ENCODE measurements at places on chromosomes 2 and 18.

- no peak for DNase-seq
Measured at GRCh38 chr2:98773907-98774306, 43.0 kb upstream of the MGAT4A start.

DNA sequence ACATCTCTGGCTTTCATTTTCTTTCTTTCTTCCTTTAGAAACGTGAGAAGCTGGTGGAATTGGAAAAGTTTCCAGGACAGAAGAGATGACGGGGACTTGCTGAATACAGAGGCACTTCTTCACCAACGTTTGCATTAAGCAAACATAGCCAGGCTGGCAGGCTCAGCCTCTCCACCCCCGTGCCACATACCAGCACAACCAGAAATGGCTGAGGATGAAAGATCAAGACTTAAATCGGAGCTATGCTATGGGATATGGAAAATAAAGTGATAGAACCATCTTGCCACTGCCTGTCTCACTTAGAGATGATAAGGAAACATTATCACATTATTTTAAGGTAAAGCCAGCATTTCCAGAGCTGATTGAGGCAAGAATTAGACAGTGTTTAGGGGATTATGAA, 483.3 kb downstream of the BCL11A start:
- no peak for DNase-seq

- no peak for DNase-seq
Measured at GRCh38 chr2:11719230-11719977, 27.0 kb upstream of the LPIN1 start.

DNA sequence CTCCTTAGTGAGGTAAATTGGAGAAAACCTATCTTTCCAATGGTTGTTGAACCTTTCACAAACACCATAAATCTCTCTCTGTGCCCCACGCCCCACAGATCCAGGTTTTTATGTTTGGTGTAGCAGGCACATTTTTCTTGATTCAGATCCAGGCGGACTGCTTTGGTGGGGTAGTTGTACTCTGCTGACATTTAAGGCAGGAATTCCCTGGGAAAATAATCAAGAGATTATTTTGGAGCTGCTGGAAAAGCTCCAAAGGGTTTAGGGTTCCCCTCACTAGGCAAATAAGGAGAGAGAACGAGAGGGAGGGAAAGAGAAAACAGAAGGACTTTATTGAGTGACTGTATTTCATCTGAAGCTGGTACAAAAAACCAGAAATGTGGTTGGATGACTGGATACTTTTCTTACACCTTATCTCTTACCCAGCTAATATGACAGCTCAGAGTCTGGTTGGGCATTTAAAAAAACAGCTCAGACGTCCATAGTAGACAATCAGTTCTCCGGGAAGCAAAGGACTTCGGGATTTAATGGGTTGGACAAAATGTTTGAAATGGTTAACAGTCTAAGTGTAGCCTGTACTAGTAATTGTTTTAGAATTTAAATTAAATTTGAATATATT, 3.6 kb upstream of the AQP4 start:
- DNase-seq = no peak

DNA sequence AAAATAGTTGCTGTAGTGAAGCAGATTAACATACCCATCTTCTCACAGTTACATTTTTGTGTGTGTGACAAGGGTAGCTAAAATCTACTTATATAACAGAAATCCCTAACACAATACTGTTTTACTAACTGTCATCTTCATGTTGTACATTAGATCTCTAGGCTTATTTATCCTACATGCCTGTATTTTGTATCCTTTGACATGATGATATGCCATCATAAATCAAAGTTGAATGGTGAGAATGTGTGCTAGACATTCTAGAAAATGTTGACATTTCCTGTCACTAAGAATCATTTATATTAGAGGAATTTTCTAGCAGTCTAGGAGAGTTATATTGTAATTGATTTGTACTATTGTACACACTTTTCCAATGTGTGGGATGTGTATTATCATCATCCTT, 21.5 kb upstream of the CALCRL start:
- DNase-seq = no peak

DNA sequence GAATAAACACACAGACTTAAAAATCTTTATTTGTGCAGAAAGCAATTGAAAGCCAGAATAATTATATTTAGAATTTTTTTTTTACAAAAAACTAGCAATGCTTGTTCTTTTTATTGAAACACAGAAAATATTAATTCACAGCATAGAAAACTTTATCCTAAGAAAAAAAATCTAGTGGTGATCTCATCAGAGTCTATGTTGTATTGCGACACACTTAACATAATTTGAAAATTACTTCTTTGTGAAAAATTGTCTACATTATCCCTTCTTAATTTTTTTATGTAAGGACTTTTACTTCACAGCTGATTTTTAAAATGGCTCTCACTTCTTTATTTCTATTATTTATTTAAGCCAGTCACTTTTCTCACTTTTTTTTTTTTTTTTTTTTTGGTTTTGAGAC, 103.4 kb downstream of the LDLRAD4 start:
- DNase-seq = no peak

- DNase-seq = no peak
Measured at GRCh38 chr2:4518596-4518995, 815.2 kb downstream of the DCDC2C start.

- no peak for DNase-seq
Measured at GRCh38 chr2:26317377-26318105, 28.4 kb upstream of the SELENOI start.

GRCh38 chr18:78861706-78862105, 117.9 kb upstream of the SALL3 start:
- no peak for DNase-seq

DNA sequence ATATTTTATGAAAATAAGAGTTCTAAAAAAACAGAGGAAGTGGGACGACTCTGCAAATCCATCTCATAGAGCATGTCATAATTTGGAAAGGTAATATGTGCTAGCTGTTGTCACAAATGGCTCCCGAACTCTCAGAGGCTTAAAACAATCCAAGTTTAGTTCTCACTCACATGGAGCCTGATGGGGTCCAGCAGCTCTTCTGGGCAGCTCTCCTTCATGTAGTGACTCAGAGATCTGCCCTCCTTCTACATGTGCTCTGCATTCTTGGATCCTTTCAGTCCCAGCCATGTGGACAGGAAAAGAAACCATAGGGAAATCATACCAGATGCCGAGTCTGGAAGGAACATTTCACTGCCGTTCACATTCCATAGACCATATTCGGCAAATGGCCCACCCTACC, 180.1 kb upstream of the APCDD1 start:
- DNase-seq = no peak

DNA sequence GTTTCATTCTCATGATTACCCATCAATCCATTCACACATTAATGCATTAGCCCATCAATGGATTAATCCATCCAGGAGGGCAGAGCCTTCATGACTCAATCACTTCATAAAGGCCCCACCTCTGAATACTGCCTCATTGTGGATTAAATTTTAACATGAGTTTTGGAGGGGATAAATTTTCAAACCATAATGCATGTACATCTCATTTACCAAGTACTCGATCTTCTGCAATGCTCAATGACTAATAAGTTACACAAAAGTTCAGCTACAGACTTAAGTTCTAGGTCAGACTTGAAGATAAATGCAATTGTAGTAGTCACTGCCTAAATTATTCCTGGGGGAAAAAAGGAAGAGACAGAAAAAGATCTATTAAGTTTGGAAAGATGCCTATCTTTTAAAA, 120.0 kb upstream of the OSR1 start:
- DNase-seq = no peak

DNA sequence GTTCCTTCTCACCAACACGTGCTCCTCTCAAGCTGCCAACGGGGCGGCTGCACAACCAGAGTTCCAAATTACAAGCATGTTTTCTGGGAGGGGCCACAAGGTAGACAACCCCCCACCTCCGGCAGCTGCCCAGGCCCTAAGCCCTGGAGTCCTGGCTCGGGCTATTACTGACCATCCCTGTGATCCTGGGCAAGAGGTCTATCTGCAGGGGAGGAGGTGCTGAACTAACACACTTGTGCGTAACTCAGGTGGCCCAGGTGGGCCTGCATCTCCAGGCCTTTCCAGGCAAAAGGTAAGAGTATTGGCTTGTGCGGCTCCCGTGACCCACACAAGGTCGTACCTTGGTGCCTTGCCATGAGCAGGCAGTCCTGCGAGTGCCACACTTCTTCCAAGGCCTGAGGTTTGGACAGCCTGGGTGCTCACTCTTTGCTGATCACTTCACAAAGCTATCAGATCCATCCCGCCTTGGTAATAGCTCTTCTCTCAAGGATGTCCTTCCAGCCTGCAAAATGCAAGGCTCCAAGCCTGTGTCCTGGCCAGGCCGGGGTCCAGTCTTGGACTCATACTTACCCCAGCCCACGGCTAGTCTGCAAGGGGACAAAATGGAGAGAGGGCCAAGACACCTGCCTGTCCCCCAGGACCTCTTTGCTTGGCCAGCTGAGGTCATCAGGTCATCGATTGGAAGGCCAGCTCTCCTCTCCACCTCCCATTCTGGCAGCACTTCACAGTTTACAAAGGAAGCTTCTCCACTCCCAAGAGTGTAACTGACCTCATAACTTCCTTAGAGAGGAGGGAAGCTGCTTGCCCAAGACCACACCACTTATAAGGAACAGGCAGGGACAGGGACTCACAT, 33.9 kb downstream of the ADRA2B start:
- DNase-seq = no peak

DNA sequence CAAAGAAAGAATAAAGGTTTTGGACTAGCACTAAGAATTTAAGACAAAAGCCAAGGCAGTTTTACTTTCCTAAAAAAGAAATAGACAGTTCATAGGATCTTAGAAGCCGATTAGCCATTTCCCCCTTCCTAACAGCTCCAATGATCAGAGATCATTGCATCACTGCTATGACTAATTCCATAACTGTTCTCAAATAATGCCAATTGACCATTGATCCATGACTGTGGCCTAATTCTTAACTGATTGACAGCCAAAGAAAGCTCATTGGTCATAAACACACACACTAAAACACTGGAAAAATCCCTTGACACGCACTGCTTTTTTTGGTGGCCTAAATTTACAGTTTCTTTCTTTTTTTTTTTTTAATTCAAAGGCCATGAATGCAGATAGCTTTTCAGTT, 345.0 kb upstream of the ACVR2A start:
- DNase-seq = no peak

- DNase-seq = no peak
Measured at GRCh38 chr2:132941296-132942020, 271.5 kb upstream of the LYPD1 start.

All from mesothelial cell of epicardium (in vitro differentiated cells).